Ammon's horn (tissue), 1 donor: ENCODE measurements at places on chromosomes 13 and 19.
A peak's percentile ranks its signal among the peaks of the same experiment; 100 is the strongest.

GRCh38 chr13:101307181-101307701, 109.1 kb downstream of the NALCN start:
- DNase-seq, result no peak

- no peak for DNase-seq
Measured at GRCh38 chr13:64020126-64020525, 2604.5 kb upstream of the PCDH20 start.

GRCh38 chr13:97348569-97349100, 85.3 kb upstream of the RAP2A start:
- DNase-seq, result no peak

DNA sequence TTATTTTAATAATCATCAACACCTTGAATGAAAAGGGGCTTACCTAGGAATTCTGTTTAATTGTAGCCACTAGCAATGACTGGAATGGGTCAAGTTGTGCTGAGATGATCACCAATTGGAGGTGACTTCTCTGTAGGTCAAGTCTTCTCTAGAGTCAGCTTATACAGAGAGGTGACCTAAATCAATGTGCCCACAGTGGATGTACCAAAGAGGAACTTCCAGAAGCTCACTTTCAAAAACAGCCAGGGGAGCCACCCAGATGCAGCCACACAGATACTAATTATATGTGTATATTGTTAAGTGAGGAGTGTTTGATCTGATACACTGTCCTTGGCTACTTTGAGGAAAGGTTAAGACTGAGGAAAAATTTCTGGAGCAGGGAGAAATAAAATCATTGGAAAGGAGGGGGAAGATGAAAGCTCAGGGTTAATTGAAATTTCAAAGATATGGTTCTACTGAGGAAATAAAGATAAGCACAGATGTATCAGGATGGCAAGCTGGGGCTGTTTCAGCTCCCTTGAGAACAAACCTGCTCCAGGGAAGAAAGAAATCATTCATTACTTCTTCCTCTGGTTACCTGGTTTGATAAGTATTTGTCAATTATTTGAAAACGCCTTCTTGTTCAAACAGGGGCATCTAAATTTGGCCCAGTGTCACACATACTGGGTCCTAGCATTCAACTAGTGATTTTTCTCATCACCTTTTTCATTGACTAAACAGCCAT, 5.1 kb downstream of the GPR183 start:
- DNase-seq, result no peak

DNA sequence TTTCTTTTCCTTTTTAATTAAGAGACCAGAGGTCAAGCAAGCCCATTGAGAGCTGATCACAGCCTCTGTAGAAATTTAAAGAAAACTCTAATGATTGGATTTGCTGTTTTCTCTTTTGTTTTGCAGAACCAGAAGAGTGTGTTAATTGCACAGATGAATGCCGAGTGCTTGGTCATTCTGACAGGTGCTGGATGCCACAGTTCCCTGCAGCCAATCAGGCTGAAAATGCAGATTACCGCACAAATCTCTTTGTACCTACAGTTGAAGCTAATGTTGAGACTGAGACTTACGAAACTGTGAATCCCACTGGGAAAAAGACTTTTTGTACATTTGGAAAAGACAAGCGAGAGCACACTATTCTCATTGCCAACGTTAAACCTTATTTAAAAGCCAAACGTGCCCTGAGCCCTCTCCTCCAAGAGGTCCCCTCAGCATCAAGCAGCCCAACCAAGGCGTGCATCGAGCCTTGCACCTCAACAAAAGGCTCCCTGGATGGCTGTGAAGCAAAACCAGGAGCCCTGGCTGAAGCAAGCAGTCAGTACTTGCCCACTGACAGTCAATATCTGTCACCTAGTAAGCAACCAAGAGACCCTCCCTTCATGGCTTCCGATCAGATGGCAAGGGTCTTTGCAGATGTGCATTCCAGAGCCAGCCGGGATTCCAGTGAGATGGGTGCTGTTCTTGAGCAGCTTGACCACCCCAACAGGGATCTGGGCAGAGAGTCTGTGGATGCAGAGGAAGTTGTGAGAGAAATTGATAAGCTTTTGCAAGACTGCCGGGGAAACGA, 93.1 kb downstream of the PCDH17 start:
- DNase-seq, result no peak

DNA sequence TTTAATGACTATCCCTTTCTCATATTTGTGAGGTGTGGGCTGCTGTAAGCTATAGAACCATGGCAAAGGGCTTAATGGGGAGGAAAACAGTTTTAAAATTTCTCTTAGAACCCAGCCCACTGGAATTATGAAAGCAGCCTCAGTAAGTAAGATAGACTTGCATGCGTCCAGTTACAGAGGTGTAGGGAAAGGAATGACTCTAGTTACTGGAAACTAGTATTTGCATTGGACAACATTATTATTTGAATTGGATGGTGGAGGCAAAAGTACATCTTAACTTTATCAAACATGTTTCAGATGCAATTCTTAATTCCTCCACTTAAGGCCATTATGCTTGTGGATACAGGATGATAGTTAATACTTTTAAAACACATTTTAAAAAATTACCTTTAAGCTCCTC, 292.9 kb downstream of the SPRY2 start:
- no peak for DNase-seq

GRCh38 chr19:42657556-42657955, 62.8 kb upstream of the CEACAM8 start:
- DNase-seq, result no peak

DNA sequence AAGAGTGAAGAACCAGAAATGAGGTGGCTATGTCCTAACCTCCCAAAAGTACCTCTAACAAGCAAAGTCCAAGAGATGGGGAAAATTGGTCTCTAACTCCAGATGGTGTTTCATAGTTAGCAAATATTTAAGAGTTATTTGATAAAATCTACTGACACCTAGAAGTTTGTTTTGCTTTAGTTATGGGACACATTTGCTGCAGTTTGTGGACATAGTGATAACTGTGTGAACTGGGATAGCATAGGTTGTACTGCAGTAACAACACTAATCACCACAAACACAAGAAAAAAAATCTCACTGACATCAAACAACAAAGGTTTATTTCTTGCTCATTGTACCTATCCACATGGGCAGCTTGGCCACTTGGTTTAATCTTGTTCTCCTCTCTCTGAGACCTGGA, 965.0 kb upstream of the SPRY2 start:
- no peak for DNase-seq

- no peak for DNase-seq
Measured at GRCh38 chr19:52212572-52213255, 22.9 kb downstream of the PPP2R1A start.

DNA sequence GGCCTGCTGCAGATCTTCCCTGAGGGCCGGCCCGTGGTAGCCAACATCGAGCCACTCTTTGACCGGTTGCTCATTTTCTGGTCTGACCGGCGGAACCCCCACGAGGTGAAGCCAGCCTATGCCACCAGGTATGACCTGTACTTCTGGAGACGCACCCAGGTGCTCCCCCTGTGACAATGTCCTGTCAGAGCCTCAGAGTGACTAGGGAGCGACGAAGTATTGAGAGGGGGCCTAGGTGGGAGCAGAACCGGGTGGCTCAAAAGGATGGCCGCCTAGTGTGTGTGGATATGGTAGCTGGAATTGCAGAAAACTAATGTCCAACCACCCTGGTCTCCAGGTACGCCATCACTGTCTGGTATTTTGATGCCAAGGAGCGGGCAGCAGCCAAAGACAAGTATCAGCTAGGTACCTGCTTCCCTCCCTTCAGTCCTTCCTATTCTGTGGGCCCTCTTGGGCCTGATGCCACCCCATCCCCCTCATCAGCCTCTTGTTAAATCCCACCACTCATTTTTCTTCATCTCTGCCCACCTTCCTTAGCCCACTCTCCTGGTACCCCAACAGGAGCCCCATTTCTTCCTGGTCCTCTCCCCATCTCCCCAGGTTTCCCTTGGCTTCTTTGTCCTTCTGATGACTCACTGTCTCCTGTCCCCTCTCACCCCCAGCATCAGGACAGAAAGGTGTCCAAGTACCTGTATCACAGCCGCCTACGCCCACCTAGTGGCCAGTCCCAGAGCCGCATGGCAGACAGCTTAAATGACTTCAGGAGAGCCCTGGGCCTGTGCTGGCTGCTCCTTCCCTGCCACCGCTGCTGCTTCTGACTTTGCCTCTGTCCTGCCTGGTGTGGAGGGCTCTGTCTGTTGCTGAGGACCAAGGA, 8.4 kb downstream of the EGLN2 start:
- no peak for DNase-seq

DNA sequence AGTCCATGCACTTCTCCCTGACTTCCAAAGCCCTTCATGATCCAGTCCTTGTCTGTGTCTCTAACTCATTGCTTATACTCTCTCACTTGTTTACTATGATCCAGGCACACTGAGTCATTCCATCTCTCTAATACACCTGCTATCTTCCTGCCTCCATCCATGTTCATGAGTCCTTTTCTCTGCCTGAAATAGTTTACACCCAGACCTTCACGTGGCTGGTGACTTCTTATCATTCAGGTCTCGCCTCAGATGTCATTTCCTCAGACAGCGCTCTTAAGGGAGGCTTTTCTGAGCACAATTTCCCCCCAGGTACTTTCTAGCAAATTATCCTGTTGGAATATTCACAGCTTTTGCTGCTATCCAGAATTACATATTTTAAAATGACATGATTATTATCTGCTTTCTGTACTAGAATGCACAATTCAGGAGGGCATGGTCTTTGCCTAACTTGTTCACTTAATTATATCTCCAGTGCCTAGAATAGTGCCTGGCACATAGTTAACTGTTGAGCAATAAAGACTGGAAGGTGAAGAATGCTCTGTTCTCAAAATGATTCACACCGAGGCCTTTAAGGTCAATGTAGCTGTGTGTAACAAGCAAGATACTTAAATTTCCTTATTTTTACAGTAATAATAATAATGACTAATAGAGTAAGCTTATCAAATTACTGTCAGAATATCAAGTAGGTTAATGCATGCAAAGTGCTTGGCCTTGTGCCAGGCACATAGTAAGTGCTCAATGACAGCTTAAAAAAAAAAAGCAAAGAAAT, 183.7 kb upstream of the SPRY2 start:
- DNase-seq, result no peak

GRCh38 chr13:70162141-70162540, 53.9 kb upstream of the KLHL1 start:
- no peak for DNase-seq

DNA sequence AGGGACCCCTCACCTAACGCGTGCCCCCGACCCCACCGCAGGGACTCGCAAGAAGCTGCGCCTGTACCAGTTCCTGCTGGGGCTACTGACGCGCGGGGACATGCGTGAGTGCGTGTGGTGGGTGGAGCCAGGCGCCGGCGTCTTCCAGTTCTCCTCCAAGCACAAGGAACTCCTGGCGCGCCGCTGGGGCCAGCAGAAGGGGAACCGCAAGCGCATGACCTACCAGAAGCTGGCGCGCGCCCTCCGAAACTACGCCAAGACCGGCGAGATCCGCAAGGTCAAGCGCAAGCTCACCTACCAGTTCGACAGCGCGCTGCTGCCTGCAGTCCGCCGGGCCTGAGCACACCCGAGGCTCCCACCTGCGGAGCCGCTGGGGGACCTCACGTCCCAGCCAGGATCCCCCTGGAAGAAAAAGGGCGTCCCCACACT, 4.7 kb upstream of the MYBPC2 start:
- peak; percentile 86 for DNase-seq

DNA sequence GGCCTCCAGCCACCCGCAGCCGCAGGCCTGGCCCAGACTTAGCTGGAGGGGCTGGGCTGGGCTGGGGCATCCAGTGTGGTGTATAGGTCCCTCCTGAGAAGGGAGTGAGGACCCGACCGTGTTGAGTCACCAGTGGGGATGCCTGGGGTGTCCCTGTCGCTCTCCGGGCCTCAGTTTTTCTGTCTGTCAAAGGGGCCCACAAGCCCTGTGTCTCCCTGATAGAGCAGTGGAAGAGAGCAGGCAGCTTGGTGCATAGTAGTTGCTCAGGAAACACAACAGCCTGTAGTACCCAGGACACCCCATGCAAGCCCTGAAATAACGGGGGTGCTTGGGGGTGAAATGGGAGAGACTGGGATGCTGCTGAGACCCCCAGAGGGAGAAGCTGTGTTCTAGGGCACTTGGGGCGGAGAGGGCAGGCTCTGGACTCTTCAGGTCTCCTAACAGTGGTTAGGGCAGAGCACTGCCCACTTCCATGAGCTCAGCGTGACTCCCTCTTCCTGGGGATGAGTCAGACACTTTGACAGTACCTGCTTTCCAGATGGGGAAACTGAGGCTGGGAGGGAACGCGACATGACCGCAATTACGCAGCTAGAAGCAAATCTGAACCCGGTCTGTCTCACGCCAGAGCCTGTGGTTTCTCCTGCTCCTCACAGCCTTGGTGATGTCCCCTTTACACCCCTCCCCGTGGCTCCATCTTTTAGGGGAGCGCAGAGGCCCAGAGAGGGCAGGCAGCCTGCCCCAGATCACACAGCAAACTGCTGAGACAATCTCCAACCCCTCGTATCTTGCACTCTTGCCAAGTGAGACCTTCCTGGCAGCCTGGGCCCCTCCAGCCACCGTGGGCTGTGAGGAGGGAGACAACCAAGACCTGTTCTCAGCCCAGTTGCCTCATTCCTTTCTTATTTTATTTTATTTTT, 692 bp downstream of the SULT2B1 start:
- DNase-seq, result no peak

DNA sequence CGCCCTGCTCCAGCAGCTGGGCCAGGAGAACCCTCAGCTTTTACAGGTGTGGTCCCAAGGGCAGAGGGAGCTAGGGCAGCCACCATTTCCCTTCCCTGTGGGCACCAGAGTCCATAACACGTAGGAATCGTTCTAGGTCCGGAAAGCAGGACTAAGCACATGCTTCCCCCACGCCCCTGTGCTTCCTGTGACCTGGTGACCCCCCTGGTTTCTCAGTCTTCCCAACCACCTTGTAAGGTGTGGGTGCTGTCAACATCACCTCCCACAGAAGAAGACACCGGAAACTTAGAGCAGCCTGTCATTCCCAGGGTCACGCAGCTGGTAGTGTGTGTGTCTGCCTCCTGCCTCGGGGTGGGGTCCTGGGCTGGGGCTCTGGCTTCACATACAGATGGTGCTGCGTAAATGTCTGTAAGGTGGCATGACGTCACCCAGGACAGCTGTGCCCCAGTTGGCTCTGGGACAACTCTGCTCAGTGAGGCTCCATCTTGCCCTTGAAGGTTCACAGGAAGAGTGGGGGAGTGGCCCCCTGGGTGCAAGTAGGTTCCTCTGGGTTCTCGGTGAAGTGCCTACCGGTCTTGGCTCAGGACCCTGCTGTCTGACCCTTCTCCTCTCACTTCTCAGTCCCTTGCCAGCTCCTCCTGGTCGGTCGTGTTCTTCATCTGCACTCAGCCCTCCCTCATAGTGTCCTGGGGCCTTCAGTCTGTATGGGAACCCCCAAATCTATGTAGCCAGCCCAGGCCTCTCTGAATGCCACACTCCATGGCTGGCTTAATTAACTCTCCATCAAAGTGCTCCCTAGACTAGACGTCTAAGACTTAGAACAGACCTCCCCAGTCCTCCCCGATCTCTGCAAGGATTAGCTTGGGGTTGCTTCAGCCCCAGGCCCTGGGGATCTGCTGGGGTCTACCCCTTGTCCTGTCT, 4.0 kb downstream of the RAD23A start:
- DNase-seq, result no peak
